ENCODE measurements at places on chromosomes 16 and 17.
A peak's percentile ranks its signal among the peaks of the same experiment; 100 is the strongest.

- no peak for DNase-seq
These were observed 4.8 kb downstream of the AANAT start for GRCh38 chr17:76472258-76472645.

DNA sequence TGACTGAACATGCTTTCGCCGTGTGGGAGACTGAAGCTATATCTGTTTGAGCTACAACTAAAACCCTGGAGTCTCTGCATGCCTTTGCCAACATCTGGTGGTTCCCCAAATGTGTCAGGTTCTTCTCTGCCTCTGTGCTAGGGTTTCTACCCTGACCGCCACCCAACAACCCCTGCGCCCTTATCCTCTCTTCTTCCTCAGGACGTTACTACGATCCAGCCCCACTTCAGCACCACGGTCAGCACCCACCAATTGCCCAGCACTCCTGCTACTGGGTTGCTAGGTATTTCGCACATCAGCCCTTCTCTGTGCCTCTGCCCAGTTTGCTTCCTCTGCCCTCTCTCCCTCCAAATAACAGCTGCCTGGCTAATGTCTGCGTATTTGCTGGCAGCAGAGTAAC, 106.3 kb upstream of the HSBP1 start:
- no peak for DNase-seq

DNA sequence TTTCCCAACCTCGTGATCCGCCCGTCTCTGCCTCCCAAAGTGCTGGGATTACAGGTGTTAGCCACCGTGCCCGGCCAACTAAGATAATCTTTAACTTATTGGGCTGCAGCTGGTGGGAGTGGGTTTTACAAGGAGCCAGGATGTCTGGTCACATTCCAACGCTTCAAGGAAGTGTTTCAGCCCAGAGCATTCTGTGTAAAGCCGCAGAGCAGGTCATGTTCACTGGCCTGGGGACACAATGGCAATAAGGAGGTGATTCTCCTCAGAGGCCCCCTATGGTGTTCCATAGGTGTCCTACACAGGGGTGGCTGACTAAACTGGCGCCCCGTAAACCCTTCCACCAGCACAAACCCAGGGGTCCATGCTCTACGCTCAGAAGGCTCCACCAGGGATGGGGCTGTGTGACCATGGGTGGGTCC, 1.2 kb downstream of the QPRT start:
- no peak for DNase-seq

- no peak for DNase-seq
These were observed 1.5 kb downstream of the RNF112 start for GRCh38 chr17:19412510-19412909.

- no peak for DNase-seq
These were observed 29.8 kb upstream of the MYH2 start for GRCh38 chr17:10579270-10579669.

DNA sequence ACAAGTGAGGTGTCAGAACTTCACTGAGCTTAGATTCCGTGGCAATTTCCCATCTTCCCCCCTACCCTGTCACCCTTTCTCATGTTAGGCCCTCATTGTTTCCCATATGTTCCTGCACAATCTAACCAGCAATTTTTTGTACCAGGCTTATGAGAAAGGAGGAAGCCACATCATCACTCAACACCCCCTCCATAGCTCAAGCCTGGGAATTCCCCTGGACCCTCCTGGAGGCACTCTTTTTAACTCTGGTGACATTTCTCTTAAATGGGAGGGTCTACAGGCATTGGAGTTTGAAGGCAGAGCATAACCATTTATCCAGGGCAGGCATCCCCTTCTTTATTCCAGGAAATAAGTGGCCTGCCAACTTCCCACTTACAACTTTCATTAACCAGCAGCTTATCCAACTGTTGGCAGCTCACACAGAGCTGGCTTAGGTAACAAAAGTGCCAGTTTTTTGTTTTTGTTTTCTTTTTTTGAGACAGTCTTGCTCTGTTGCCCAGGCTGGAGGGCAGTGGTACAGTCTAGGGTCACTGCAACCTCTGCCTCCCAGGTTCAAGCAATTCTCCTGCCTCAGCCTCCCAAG, 10.4 kb upstream of the GLG1 start:
- DNase-seq: no peak

GRCh38 chr17:57447990-57448758, 191.9 kb downstream of the MSI2 start:
- no peak for DNase-seq

DNA sequence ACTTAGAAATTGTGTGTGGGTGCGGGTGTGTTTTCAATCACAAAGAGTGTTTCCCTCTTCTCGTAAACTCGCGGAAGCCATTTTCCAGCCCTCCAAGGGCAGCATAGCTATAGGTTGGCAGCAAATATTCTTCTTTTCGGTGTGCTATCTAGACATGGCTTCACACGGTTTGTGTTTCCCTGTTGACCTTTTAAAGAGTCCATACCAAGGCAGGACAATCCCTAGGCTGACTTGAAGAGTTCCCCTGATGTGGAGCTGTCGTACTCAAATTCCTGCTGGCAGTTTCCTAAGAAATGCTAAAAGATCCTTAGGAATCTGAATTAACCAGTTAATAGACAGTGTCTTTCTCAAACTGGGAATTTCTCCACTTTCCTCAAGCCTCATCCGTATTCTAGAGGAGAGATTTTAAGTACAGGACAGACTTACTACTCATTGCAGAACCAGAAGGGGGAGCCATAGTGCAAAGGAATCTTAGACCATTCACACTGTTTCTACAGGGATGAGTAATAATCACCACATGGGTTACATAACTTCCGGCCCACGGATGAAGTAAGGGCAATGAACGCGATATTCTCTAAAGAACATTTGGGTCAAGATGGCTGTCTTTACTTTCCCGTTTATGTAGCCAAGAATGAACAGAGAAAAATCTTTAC, 288.6 kb upstream of the ELAC2 start:
- peak; percentile 2 for DNase-seq

- no peak for DNase-seq
These were observed 2.2 kb upstream of the DECR2 start for GRCh38 chr16:399340-400019.

DNA sequence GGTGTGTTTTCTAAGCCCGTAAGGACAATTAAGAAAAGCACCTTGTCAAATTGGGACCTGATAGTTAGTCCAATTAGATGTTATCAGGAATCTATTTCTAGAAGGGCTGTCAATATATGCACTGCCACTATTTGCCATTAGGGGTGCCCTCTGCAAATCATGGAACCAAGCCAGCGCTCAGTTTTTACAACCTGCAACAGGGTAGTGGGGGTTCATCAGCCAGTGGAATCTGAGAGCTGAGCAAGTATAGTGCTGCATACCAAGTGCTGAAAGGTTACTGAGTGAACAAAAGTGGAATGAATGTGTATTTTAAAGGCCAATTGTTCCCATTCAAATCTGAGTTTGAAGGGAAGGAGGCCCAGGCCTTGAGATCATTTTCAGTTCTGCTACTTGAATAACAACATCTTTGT, 10.4 kb downstream of the PRR11 start:
- no peak for DNase-seq

DNA sequence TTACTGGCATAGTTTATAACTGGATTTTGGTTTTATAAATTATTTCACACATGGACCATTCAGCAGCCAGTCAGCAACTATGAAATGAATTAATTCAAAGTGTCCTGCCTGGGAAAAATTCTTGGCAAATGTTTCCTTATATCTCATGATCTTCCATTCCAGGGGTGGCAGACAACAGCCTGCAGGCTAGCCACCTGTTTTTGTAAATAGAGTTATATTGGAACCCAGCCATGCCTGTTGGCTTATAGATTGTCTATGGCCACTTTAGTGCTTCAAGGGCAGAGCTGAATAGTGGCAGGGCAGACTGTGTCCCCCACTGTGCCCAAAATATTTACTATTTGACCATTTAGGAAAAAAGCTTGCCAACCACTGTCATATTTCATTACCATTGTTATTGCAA, 613.7 kb downstream of the TMEM114 start:
- no peak for DNase-seq

DNA sequence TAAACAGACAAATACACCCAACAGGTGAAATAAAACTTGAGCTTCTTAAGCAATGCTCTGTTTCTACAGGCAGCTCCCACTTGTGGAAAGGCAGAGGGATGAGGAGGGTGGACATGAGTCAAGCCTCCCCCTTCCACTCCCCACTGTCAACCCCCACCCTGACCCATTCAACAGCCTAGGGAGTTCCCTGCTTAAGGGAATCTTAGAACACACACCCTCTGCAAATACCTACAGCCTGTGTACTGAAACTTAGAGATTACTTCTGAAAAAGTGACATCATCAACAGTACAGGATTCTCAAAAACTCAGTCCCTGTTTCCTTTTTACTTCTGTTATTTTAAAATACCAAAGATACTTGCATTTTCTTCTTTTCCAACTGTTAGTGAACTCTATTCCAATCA, 345.4 kb downstream of the SOX9 start:
- no peak for DNase-seq

DNA sequence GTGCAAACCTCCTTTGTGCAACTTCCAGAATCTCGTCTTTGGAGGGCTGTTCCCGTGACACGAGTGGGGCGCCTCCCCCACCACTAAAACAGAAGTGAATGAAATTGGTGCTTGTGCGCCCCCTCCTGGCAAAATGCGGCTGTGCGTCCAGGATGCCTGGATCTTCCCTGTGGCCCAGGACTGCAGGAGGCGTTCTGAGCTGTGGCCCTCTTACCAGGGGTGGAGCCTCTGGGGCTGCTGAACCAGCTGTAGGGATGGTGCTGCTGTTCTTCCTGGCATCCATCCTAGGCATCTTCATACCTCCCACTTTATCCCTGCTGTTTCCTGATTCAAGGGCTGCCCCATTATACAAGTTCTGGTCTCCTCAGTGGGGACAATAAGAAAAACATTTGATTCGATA, 18.5 kb upstream of the NAGLU start:
- DNase-seq: peak; percentile 13

DNA sequence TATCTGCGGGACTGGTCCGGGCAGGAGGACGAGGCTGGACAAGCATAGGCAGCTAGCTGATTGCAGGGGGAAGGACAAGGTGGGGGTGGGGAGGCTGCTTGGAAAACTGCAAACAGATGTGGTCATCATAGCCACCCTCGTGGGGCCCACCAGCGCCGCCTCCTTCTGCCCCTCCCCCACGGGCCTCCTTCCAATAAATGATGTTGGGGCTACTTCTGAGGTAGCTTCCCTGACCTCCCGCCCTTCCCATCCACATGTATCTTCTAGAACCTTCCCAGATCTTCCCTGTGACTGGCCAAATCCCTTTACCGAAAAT, 12.3 kb upstream of the CDC42EP4 start:
- DNase-seq: no peak

GRCh38 chr17:16415031-16415924, at the start of gene TRPV2:
Gene TRPV2, plus strand, starts transcription at chr17:16415571. Its CDS starts 2,098 bp downstream, at chr17:16417669.
- DNase-seq: no peak

- no peak for DNase-seq
These were observed 81.8 kb downstream of the C16orf78 start for GRCh38 chr16:49455181-49455990.

GRCh38 chr16:8798174-8798527, 512 bp downstream of the PMM2 start:
- no peak for DNase-seq

- no peak for DNase-seq
These were observed 28.4 kb downstream of the KDM8 start for GRCh38 chr16:27231692-27232060.

- no peak for DNase-seq
These were observed 2.0 kb downstream of the P4HB start for GRCh38 chr17:81858170-81858966.

DNA sequence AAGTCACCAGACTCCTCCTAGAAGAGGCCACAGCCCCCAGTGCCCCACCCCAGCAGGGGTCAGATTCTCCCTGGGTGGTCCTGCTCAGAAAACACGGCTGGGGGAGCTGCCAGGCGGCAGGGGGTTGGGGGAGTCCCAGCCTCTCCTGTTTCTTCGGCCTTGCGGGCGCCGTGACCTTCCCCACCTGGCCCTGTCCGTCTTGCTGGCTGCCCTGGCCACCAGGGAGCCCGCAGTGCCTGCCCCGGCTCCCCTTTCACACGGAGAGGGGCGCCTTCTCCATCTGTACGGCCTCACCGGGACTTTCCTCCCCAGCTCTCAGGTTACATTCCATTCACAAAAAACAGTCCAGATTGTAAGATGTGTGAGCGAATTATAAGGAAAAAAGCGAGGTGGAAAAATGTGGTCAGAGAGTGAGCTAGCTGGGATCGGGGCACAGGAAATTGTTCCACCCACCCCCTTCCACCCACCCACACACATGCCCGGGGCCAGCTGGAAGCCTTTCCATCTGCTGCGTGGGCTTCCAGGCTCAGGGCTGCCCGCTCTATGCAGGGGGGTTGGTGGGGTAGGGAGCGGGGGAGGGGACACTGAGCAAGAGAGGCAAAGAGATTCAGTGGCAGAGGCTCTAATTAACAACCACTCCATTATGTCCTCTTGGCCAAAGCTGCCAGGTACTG, 14.6 kb upstream of the CIBAR2 start:
- DNase-seq: peak; percentile 76

GRCh38 chr17:75096082-75096625, 8.4 kb downstream of the SLC16A5 start:
- no peak for DNase-seq

DNA sequence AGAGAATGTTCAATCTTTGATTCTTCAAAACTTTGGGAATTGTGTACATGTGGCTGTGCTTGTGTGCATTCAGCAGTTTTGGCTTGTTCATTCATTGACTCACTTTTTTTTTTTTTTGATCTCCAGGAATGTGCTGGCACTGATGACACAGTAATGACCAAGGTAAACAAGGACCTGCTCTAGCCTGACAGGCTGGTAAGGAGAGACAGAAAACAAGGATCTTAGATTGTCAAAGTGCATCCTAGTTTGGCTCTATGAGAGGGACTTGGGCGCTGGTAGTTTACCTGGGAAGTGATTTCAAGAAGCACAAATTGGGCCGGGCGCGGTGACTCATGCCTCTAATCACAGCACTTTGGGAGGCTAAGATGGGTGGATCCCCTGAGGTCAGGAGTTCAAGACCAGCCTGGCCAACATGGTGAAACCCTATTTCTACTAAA, 233.1 kb upstream of the WSCD1 start:
- DNase-seq: no peak

DNA sequence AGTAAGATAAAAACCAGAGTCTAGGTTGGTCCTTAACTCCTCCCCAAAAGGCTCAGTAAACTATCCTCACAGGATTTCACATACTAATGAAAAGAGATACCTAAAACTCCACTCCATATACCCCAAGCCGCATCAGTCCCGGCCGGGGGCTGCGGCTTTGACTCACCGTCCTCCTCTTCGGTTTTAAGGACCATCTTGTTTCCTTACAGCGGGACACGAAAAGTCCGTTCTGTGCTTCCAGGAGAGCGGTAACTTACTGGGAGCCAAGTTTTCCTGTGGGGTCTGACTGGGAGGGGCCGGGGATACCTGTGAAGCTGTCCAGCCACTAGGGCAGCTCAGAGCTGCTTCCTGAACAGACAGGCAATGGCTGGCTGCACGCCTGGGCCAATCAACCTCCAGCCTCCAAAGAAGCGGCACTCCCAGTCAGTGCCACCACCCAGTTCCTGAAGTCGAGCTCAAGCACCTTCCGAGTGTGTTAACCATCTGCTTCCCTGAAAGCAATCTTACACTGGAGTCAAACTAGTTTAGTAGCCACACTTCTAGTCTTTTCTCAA, 45.5 kb downstream of the CYTH1 start:
- peak; percentile 98 for DNase-seq

GRCh38 chr17:4165301-4166010, 22.5 kb downstream of the CYB5D2 start:
- DNase-seq: no peak

DNA sequence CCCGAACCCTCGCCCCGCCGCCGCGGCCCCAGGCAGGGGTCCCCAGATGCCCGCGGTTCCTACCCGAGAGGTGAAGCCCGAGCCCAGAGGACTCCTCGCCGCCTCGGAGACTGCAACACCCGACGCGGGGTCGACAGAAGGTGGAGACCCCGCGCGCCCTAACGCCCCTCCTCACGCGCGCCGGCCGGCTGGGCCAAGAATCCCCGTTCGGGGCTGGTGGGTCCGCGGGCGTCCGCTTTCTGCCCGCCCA, 515 bp downstream of the SUMO2 start:
- no peak for DNase-seq

Measured in NCI-H524 treated with DMSO at 0.1 percent for 48 hours (cell line).